Heart right ventricle (tissue), 16 donors: ENCODE measurements at places on chromosomes 3 and 15.
A peak's percentile ranks its signal among the peaks of the same experiment; 100 is the strongest.

DNA sequence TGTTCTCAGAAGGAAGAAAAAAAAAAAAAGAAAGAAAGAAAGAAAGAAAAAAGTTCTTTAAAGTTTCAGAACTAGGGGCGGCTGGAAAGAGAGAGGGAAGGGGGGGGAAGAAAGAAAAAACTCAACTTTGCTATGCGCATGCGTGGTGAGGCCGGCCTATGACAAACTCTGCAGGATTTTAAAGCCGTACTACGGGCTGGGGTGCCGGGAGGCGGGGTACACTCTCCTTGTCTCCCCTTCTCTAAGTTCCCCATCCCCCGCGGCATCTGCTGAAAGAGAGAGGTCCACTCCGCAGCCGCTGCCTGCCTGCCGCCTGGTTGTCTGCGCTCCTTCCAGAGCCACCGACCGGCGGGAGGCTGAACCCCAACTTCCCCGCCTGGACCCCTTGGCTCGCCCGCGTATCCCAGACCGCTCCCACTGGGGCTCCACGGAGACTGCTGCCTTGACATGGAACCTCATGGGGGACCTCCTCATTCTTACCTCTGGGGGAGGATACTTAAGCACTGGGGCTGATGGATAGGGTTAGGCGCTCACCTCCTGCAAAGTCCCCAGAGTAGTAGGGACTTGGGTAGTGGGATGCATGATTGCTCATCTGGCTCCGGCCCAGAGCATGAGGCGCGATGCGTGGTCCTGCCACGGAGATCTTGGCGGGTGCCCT, 1.4 kb upstream of the WNT5A start:
- DNase-seq, result peak; percentile 52

DNA sequence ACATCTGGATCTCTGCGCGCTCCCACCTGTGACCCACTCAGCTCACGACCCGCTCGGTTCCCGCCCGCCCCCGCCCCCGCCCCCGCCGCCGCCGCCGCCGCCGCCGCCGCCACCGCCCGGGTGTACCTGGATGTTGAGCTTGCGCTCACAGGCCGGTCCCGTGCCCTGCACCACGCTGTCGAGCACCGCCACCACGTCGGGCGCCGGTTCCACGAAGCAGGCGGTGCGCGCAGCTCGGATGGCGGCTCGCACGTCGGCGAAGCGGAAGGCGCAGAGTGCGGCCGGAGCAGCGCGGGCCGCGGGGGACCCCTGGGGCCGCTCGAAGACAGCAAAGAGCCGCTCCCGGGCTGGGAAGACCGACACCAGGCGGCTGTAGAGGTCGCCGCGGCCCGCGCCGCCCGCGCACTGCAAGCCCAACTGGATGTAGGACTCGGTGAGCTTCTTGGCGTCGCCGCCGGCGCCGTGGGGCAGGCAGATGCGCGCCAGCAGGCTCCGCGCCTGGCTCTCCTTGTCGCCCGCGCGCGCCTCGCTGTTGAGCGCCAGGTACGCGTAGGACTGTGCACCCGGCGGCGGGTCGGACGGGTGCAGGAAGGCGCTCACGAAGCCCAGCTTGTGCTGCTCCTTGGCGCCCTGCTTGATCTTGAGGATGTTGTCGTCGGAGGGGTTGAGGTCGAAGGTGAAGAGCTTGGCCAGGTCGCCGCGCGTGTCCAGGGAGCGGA, 1.1 kb downstream of the PLXND1 start:
- no peak for DNase-seq

GRCh38 chr3:25442486-25442885, 14.4 kb downstream of the RARB start:
- no peak for DNase-seq

DNA sequence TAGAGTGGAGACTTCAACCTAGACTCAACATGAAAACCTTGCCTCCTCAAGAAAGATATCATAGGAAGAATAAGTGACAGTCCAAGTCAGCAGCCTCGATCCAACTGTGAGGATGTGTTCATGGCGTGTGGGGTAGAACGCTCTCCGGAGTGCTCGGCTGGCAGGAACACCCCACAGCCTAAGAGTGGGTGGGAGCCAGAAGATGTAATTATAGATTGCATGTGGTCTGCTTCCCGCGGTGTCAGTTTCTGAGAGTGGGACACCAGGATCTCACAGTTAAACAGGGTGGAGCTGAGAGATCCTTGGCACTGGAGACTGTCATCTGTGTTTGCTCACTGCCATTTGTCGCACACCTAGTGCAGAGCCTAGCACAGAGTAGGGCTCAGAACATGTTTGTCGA, 158.0 kb downstream of the CTNNB1 start:
- DNase-seq, result no peak
